ENCODE measurements at places on chromosomes 3 and 15.

- DNase-seq, result no peak
These were observed 87.3 kb upstream of the SNTN start for GRCh38 chr3:63565220-63565619.

DNA sequence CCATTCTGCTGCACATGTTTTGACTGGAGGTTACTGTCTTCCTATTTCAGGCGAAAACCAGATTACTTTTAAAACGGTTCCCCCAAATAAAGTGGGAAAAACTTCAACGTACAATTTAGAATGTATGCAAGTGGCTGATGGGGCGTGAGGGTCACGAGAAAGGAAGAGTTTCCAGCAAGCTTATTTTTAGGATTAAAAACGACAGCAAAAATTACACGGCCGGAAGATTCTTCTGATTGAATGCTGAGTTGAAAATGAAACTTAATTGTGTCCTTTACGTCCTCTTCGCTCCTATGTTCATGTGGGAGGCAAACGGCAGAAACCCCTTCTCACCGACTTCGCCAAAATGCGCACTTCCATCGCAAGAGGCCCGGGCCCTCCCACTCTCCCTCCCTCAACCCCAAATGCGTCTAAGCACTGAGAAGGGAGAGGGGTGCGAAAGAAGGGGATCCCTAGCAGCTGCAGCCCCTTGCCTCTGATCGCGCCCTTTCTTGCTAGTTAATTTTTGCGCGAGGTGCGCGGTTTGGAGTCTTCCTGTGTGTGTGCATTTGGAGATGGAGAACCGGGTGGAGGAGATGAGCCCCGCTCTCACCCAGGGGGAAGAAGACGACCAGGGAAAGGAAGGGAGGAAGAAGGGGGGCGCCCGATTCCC lies 656 bp downstream of the CD47 start:
- DNase-seq, result no peak

DNA sequence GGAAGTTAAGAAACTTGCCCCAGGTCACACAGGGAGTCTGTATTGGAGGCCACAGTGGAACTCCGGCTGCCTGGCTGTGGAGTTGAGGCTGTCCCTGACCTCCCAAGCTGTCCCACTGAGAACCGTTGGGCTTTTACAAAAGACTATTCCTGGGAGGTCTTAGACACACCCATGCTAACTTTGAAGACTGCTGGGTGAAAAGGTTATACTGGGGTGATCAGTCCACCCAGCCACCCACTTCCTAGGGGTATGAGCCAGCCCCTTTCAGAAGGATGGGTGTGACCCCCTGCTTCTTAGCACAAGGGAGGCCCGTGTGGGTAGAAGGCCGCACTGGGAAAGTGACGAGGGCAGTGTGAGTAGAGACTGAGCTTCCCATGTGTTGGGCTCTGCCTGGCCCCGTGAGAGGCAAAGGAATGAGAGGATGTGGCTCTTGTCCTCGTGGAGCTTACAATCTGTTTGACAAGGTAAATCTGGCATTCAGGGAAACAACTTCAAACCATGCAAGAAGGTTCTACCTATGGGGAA lies 19.0 kb downstream of the MRAS start:
- no peak for DNase-seq

DNA sequence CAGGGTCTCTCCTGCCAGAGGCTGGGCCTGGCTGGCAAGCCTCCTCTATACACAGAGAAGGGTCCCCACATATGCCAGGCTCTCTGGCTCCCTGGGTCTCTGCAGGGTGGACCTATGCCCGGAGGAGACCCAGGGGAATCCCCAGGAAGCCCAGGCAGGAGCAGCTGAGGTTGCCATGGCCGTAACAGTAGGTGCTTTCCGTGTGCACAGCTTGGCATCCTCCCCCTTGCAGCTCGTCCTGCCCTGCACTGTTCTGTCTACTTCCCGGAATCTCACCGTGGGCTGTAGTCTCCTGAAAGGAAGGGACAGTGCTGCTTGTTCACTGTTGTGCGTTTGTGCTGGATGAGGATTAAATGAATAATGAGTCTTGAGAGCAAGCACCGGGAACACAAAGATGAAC lies 47.8 kb downstream of the DAPK2 start:
- DNase-seq, result no peak

GRCh38 chr3:61946570-61947324 lies 385.4 kb downstream of the PTPRG start:
- no peak for DNase-seq

DNA sequence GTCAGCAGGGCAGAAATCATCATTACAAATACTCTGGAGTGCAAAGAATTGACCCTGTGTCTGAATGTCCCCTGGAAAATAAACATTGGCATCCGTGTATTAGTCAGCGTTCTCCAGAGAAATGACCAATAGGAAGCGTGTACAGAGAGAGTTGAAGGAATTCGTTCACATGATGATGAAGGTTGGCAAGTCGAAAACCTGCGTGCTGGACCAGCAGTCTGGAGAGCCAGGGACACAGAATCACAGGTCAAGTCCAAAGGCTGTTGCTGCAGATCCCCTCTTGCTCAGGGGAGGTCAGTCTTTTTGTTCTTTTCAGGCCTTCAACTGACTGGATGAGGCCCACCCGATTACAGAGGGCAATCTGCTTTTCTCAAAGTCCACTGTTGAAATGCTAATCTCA lies 16.6 kb downstream of the GP9 start:
- no peak for DNase-seq

DNA sequence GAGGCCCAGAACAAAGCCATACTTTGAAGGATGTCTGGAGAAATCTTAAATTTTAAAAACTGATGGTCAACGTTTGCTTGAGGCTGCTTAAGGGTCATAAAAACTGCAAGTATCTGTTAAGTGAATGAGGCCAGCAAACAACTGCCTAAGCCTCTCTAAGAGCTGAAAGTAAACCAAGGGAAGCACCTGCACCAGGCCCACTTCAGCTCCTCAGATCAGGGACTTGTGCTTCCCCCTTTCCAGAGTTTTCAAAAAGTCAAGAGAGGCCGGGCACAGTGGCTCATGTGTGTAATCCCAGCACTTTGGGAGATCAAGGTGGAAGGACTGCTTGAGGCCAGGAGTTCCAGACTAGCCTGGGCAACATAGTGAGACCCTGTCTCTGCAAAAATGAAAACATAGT lies 9.1 kb downstream of the FBXL22 start:
- DNase-seq, result no peak

- no peak for DNase-seq
These were observed 20.7 kb downstream of the ZBTB38 start for GRCh38 chr3:141388823-141389621.
